Activated CD4-positive, alpha-beta T cell treated with anti-CD3 and anti-CD28 coated beads, Interleukin-2, amount 50 U/mL, for 48 hours (primary cell): ENCODE measurements at places on chromosomes 1 and 21.
A peak's percentile ranks its signal among the peaks of the same experiment; 100 is the strongest.

DNA sequence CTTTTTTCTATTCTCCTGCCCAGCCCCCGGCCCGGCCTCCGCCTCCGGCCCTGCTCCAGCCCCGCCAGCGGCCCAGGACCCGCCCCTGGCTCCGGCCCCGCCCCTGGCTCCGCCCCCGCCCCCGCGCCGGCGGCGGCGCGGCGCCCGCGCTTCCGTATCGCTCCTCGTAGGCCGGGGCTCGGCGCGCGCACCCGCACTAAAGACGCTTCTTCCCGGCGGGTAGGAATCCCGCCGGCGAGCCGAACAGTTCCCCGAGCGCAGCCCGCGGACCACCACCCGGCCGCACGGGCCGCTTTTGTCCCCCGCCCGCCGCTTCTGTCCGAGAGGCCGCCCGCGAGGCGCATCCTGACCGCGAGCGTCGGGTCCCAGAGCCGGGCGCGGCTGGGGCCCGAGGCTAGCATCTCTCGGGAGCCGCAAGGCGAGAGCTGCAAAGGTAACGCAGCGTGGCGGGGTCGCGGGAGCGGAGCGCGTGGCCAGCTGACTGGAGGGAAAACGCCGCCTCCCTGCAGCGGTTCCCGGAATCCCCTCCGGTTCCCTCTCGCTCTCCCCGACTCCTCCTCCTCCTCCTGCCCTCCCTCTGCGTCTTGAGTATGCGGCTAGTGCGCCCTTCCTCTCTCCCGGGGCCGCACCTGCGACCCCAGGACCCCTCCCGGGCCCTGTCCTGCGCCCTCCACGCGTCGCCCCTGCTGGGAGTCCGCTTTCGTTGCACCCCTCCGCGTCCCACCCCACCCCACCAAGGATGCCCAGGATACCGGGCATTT is at the start of gene IFNAR2:
Gene IFNAR2 (plus strand): TSS at position 155 of the 761 bp plus-strand sequence. CDS start 11,985 bp downstream, outside the sequence.
- DNase-seq = peak; percentile 76

DNA sequence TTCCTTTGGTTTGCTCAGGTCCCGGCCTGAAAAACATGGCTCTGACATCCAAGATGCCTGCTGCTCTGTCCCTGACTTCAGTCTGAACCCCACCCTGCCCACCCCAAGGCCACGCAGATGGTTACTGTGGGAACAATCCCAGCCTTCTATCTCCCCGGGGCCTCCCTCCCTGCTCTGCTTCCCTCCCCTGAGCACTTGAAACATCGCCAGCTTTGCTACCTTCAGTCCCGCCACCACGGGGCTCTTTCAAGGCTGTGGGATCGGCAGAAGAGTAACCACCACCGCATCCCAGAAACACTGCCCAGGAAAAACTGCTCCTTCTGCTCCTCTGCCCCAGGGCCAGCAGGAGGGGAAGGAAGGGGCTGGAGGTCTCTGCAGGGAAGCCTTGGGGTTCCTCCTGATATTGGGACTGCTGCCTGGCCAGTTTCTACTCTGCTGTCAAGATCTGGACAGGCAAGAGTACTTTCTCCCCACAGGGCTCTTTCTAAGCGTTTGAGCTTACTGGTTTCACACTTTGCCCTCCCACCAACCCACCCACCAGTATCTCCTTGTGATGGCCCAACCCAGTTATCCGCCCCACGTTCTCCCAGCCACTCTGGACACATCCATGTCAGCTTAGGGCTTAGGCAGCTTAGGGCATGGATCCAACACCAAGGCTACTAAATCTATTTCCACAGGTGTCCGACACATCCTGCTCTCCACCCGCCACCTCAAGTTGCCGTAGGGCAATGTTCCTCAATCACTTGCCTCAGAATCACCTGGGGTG is 8.4 kb downstream of the ETNK2 start:
- no peak for DNase-seq

DNA sequence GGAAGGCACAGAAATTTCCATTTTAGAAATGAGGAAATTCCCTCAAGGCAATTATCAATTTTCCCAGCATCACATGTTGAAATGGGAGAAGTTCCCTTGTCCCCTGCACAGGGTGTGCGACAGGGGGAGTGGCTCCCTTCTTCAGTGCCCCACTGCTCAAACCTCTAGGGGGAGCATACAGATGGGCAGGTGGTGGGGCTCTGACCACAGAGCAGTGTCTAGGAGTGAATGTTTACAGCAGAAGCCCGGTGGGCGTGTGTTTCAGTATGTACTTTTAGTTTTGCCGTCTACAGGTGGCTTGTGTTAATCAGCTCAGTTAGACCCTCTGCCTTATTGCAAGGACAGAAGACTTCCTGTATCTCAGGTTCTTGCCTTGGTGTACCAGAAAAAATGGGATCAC is 493.7 kb upstream of the PLXNA2 start:
- DNase-seq = no peak

DNA sequence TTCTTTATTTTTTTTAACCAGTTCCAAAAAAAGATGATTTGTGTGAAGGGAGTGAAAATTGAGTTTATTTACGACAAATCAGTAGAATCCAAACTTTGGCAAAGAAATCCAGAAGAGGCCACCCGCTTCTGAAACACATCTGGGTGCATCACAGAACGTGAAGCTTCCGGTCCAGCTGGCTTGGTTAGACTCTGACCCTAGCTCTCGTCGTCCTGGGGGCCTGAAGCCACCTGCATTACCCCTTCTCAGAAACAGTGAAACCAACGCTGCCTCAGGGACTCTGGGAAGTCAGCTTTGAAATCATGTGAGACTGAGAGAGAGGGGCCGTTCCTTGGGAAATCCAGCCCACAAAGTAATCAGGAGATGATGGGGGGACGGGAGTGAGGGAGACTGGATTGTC is 21.8 kb downstream of the AJAP1 start:
- DNase-seq = no peak

GRCh38 chr1:3435666-3436065 is 18.8 kb upstream of the ARHGEF16 start:
- DNase-seq = no peak

DNA sequence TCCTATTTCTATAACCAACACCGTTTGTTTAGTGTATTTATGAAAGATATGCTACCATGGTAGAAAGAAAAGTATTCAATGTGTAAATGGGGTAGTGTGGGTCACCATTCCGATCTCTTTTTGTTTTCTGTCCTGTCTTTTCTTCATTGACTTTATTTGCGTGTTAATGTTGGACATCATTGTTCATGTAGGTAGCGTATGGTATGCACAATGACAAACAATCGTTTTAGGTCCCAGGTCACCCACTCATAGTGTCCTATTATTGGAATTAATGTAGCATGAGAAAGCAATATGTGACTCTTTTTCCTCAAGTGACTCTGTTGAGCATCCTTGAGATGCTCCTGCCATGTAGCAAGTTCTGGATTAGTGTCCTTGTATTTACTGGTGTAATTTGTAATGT is 25.4 kb downstream of the ATP5PO start:
- no peak for DNase-seq

DNA sequence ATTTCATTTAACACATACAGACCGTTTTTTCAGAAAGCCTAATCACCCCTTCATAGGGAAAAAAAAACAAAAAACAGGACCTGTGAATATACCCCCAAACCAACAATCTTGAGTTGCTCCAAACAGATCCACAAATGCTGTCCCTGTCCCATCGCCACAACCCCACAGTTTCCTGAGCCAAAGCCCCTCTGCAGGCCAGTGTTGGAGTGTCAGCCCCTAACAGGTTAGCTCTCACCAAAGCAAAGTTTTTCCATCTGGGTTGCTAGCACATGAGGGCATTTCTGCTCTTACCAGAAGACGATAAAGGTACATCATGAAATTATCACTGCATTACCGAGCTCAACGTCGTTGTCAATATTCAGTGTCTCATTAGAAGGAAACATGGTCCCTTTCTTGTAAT is 40.8 kb downstream of the MCOLN2 start:
- DNase-seq = no peak

DNA sequence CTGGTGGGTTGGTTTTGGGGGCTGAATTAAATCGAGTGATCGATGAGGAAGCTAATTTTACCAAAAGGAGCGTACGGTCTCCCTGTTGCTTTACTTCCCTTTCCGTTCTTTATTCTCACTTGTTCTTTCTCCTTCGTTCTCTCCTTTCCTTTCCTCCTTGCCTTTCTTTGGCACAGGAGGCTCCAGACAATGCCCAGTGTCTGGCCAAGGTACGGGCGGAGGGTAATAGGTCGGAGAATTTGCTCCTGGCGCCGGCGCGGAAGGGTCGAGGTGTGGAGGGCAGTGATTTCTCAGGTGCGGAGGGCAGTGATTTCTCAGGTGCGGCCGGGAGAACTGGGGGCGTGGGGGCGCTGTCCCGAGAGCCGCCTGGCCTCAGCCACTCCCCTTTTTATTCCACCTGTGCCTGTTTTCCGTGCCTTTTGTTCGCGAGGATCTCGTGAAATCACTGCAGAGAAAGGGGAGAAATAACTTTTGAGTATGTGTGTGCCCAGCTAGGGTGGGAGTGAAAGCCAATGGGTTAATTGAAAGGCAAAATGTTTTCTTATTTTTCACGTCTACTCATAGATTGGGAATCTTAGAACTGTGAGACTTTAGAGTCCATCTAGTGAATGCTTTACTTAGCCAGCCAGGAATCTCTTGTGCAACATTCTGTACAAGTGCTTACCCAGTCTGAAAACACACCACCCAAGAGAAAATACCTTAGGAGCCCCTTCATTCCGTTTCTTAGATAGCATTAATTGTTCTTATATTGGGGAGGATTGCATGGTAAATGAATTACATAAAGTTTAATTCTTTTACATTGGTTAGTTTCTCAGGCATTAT is 1.3 kb downstream of the FNBP1L start:
- DNase-seq = no peak

GRCh38 chr1:27448982-27449381 is 41.0 kb downstream of the WASF2 start:
- no peak for DNase-seq

- no peak for DNase-seq
Measured at GRCh38 chr1:107979926-107980325, 14.9 kb upstream of the VAV3 start.

DNA sequence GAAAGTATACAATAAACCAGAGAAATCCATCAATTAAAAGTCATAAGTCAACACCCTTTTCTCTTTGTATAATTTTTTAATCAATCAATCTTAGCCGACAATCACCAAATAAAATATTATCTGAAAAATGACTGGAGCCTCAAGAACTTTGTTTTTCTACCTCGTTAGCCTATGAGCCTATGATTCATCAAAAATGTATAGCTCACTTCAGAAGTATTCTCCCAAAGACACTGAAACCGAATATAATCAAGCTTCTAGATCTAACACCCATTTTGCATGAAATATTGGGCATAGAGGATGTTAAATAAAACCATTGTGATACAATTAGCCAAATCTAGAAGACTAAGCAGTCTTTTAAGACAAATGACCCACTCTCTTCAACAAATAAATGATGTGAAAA is 17.8 kb upstream of the RSBN1 start:
- DNase-seq = no peak

DNA sequence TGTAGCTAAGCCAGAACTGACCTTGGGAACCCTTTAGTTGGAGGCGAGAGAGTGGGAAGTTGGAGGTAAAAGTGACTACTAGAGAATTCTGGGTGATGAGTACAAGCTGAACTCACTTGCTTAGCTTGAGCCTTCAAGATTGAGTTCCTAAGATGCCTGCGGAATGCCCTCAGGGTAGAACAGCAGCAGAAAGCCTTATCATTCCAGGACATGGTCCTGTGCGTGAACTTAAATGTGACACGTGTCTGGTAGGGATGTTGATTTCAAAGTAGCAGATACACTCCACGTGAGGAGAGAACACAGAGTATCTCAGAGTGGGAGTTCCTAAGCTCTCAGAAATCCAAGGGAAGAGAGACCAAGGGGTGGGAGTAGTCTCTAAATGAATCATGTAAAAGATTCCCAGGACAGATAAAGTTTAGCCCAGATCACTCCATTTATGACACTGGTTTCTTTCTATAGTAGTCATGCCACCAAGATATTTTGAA is 60.1 kb downstream of the KCNK1 start:
- DNase-seq = no peak

DNA sequence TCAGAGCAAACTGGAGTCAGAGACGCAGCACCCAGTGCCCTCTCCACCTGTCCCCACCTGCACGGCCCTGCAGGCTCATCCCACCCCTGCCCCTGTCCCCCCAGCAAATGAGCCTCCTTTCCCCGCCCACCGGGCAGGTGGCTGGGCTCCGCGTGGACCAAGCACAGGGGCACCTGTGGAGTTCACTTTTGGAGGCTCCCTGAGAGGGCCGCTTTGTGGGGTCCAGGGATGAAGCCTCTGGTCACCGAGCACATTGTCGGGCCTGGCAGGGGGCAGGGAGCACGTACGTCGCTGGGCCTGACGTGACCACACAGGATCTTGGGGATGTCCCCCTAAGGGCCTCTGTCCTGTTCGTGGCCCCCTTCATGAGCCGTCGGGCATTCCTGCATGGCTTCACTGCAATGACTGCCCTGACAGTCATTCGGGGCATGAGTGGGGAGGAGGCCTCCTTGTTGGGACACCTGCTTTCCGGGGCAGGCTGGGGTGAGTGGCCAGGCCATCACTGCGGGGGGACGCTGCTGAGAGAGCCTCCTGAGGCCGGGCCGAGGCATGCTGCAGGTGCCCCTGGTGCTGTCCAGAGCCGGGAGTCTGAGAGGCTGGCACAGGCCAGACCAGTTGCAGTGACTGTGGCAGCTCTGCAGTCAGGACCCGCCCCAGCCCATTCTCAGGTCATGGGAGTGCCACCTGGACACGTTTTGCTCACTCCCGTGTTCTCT is 19.7 kb downstream of the SLX9 start:
- no peak for DNase-seq

GRCh38 chr1:207202480-207202879 is 98.4 kb downstream of the C4BPA start:
- no peak for DNase-seq

- no peak for DNase-seq
Measured at GRCh38 chr1:185964946-185965345, 230.8 kb downstream of the HMCN1 start.

DNA sequence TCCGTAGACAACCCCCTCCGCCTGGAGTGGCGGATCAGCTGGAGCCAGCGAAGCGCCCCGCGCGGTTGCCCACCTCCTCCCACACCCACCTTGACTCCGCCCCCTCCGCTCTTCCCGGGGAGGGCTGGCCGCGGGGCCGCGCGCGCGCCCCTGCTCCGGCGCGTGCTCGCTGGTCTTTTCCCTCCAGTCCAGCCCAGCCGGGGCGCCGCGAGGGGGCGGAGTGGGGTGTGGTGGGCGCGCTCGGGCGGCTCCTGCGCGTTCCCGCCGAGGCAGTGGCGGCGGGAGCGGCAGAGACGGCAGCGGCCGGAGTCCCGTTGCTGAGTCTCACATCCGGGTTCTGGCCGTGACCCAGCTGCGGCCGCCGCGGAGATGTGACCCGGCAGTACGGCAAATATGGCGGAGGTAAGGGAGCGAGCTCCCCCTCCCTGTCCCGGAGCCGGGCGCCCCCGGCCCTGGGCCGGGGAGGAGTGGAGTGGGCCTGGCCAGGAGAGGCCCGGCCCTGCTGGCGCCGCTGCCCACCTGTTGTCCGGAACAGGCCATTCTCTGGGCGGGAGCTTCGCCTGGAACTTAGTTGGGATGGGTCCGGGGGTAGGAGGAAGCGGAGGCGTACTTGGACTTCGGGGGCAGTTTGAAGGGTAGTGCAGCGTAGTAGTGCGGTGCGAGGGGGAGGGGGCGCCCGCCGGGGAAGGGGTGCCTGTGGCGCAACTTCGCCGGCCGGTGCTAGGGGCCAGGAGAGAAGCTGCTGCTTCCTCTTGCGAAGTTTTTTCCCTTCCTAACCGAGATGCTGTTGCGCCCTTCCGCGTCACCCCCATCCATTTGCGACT is 5.4 kb downstream of the MIER1 start:
- peak; percentile 94 for DNase-seq

GRCh38 chr1:70051926-70052325 is 153.5 kb downstream of the LRRC40 start:
- no peak for DNase-seq

- DNase-seq = no peak
Measured at GRCh38 chr1:11680270-11681070, 478 bp downstream of the MAD2L2 start.
